Trophoblast cell (in vitro differentiated cells and primary cell): ENCODE measurements at places on chromosomes 7 and 10.

- peaks cover 19% of the 10 kb centered on the region for H3K4me1 ChIP-seq
- DNase-seq: no peak
- H3K4me3 ChIP-seq: peak within 1 kb of the TSS; percentile 66
- no peaks in the 10 kb centered on the region for H3K36me3 ChIP-seq
- H3K27ac ChIP-seq: no peak within 1 kb of the TSS
- H3K27me3 ChIP-seq: peaks cover 21% of the 10 kb centered on the region
These were observed at the start of gene INSYN2A for GRCh38 chr10:127196282-127197153. Gene INSYN2A (minus strand): TSS chr10:127196591. CDS start chr10:127176395, 20,196 bp downstream.

GRCh38 chr7:87473986-87474385, 1.5 kb downstream of the ABCB4 start:
- H3K36me3 ChIP-seq: no peaks in the 10 kb centered on the region
- peaks cover 15% of the 10 kb centered on the region for H3K27me3 ChIP-seq
- no peak for DNase-seq
- no peak overlapping the region for H3K4me3 ChIP-seq

- H3K4me3 ChIP-seq: no peak overlapping the region
- no peaks in the 10 kb centered on the region for H3K36me3 ChIP-seq
- H3K4me1 ChIP-seq: peaks cover 4% of the 10 kb centered on the region
- DNase-seq: peak; percentile 46
- H3K27ac ChIP-seq: no peak overlapping the region
- no peaks in the 10 kb centered on the region for H3K27me3 ChIP-seq
These were observed 5.7 kb upstream of the WDR86 start for GRCh38 chr7:151415375-151416105.

DNA sequence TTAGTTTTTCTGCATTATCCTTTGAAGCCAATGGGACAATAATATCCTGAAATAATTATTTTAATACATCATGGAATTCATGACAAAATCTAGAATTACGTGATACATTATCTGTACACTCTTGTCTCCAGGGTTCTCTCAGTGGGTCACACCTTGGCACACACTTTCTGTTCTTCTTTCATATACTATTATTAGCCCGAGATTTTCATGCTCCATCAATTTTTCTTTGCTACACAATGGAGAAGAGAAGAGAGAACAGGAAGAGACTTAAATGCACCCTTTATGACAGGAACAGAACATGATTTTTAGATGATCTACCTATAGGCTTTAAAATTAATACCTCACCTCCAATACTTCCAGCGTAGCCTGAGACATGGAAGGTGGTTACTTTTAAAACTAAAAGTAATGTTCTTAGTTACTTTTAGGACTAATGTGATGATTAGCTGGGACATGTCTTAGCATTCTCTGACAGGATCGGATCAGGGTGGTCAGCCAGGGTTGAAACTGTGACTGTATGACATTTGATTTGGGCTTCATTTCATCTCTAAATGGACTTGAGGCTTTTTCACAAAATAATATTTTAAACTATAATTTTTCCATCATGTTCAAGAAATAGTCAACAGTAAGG, 148.2 kb upstream of the WNT16 start:
- no peak overlapping the region for H3K4me3 ChIP-seq
- no peaks in the 10 kb centered on the region for H3K27me3 ChIP-seq
- H3K27ac ChIP-seq: no peak overlapping the region
- no peaks in the 10 kb centered on the region for H3K4me1 ChIP-seq
- DNase-seq: no peak

DNA sequence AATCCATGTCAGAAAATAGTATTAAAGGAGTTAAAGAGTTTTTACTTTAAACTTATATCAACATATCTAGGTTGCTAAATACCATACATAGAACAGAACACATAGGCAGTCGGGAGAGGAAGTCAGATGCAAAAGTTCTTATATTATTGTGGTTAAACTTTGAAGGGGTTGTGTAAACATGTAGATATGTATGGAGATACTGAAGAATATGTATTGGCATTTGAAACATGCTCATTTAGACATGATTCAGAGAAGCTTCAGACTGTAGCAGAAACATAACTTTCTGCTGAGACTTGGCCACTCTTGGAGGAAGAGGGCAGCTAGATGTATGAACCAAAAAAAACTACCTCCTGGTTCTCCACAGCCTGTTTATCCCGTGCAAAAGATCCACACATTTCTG, 103.5 kb upstream of the FERD3L start:
- no peaks in the 10 kb centered on the region for H3K4me1 ChIP-seq
- H3K27me3 ChIP-seq: no peaks in the 10 kb centered on the region
- no peak for DNase-seq
- H3K27ac ChIP-seq: no peak overlapping the region
- no peak overlapping the region for H3K4me3 ChIP-seq

DNA sequence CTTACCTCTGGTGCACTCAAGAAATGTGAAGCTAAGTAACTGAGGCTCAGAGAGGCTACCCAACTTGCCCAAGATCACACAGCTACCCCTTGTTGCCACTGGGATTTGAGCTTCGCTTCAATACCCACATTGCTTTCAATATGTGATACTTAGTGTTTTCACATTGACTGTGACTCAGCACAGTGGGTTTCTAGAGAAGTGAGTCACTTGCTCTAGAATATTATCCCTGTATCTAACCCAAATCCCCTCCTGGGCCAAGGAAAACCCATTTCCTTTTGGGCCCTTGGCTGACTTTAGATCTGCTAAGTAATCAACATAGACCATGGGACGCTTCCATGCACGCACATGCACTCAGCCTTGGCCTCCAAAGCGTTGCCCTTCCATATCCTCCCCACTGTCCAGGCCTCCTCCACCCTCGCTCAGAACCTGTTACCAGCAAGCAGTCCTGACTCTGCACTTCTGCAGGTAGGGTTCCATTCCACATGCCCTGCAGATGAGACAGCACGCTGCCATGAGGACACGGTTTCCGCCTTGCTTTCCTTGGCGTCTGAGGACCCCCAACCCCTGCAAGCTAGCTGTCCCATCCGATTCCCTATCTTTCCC, 87.7 kb upstream of the CHST15 start:
- no peaks in the 10 kb centered on the region for H3K4me1 ChIP-seq
- H3K36me3 ChIP-seq: no peaks in the 10 kb centered on the region
- DNase-seq: no peak
- no peak overlapping the region for H3K27ac ChIP-seq

GRCh38 chr10:5090551-5090950, 3.7 kb upstream of the AKR1C3 start:
- H3K36me3 ChIP-seq: no peaks in the 10 kb centered on the region
- H3K27me3 ChIP-seq: no peaks in the 10 kb centered on the region
- H3K4me3 ChIP-seq: no peak overlapping the region
- H3K27ac ChIP-seq: no peak overlapping the region
- DNase-seq: no peak

DNA sequence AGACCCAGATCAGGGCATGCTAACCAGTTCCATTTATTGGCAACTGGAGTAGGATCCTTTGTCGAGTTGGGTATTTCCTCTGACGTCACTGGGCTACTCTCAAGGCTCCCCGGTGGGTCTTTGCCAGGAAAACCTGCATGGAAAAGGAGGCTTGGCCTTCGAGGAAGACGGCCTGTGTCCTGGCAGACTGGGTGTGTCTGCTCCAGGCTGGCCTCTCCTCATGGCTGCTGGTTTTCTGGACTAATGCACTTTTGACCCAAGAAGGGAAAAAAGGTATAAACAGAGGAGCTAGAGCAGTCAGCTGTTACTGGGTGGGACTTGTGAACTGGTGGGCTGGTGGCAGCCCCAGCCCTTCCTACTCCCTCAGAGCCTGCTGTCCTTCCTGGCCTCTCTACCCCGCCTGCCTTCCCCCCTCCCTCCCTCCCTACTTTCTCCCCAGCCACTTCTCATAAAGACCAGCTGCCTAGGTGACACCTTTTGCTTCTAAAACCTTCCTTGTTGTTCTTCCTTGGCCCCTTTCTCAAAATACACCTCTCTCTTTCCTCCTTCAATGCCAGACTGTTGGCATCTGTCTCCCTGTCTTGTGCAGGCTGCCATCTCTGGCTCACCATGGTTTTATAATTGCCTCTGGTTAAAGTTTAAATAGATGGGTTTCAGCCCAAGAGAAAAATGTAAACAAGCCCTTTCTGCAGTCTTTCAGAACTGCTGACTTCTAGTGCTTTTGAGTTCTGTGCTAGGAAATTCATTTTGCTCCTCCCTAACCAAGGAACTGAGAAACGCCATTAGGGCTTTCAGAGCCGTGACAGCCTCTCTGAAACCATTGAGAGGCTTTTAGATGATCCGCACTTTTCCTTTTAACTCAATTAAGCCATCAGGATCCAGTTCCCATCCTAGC, 101.8 kb upstream of the MKLN1 start:
- H3K27me3 ChIP-seq: no peaks in the 10 kb centered on the region
- no peak overlapping the region for H3K27ac ChIP-seq
- H3K4me3 ChIP-seq: no peak overlapping the region
- H3K36me3 ChIP-seq: no peaks in the 10 kb centered on the region

GRCh38 chr7:52720856-52721255, 314.6 kb upstream of the POM121L12 start:
- no peak overlapping the region for H3K4me3 ChIP-seq
- no peaks in the 10 kb centered on the region for H3K36me3 ChIP-seq
- H3K27ac ChIP-seq: no peak overlapping the region
- no peak for DNase-seq

GRCh38 chr10:80580638-80581468, 43.2 kb downstream of the SH2D4B start:
- H3K36me3 ChIP-seq: no peaks in the 10 kb centered on the region
- no peak overlapping the region for H3K4me3 ChIP-seq
- H3K27me3 ChIP-seq: no peaks in the 10 kb centered on the region

GRCh38 chr10:68828833-68829232, 1.5 kb downstream of the STOX1 start:
- H3K36me3 ChIP-seq: no peaks in the 10 kb centered on the region
- peaks cover 5% of the 10 kb centered on the region for H3K4me1 ChIP-seq
- no peaks in the 10 kb centered on the region for H3K27me3 ChIP-seq
- no peak overlapping the region for H3K27ac ChIP-seq
- no peak overlapping the region for H3K4me3 ChIP-seq
- DNase-seq: no peak

DNA sequence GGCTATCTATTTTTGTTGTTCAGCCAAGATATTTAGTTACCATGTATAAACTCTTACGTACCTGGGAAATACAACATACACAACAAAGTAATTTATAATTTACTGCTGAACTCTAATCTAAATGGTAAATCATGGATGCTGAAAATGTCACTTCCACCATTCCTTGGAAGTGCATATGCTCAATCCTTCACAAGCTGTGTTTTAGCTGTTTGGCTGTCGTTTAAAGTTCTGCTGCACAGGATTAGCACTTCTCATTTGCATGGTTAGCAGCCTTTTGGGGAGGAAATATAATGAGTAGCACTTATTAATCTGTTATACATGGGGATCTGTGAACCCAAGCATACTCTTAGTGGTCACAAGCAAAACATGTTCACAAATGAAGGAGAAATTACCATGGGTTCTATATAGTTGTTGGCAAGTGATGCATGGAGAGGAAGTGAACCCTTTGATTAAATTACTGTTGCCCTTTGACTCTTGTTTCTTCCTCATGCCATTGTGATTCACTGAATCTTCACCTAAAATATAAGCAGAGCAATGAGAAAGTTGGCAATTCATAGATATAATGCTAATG, 18.5 kb downstream of the PIK3CG start:
- no peak overlapping the region for H3K27ac ChIP-seq
- H3K27me3 ChIP-seq: no peaks in the 10 kb centered on the region
- H3K36me3 ChIP-seq: no peaks in the 10 kb centered on the region
- DNase-seq: no peak
- no peak overlapping the region for H3K4me3 ChIP-seq
- H3K4me1 ChIP-seq: no peaks in the 10 kb centered on the region

- no peaks in the 10 kb centered on the region for H3K36me3 ChIP-seq
- H3K27ac ChIP-seq: peak overlapping the region; percentile 71
- H3K4me1 ChIP-seq: peaks cover 37% of the 10 kb centered on the region
These were observed 114.2 kb downstream of the EGFR start for GRCh38 chr7:55132890-55133551.

- H3K36me3 ChIP-seq: no peaks in the 10 kb centered on the region
- H3K27me3 ChIP-seq: no peaks in the 10 kb centered on the region
- no peak overlapping the region for H3K4me3 ChIP-seq
- DNase-seq: no peak
- H3K27ac ChIP-seq: no peak overlapping the region
These were observed 10.8 kb upstream of the GPNMB start for GRCh38 chr7:23235813-23236221.

DNA sequence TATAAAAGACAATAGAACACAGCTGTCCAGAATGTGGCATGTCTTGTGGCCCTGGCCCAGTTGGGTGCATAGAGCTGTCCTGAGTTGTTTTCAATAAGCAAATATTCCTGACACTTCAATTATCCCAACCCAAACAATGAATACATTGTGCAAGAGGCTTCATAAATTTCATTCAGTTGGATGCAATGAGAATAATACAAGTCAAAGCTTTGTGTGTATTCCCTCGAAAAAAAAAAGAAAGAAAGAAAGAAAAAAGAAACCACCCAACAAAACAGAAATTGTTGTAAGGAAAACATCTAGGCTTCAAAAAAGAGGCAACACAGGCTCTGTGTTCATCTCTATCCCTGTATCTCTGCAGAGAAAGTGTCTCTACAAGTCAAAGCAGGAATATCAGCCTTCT, 138.7 kb upstream of the ADO start:
- DNase-seq: no peak
- no peak overlapping the region for H3K4me3 ChIP-seq

DNA sequence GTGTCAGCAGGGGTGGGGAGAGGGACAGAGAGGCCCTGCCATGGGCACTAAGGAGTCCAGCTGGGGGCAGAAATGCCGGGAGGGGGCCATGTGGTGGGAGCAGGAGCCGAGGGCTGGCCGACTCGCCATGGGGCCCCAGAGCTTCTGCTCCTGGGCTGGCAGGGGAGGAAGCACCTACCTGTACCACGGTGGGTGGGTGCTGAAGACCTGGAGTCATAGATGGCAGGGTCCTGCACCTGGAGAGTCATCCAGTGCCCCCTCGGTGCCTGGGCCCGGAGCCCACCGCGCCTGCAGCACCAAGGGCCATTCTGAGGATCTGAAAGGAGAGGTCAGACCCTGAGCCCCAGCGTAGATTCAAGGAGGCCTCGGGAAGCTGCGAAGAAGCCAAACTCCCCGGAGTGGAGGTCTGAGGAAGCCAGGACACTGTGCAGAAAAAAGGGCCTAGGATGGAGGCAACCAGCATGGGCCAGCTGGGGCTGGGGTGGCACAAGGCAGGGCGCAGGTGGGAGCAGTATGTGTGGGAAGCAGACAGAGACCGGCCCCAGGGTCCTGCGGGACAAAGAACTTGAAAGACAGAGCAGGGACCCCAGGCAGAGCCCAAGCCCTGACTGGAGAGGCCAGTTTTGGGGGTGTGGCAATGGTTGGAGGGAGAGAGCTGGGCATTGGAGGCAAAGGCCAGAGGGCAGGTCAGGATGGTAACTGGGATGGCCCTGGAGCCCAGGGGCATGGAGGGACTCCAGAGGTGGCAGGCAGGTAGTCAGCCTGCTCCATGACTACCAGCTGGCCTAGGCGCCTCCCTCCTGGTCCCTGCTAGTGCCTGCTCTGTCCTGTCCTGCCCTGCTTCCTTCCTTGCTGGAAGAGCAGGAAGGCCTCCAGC, 26.7 kb upstream of the SMARCD3 start:
- H3K4me1 ChIP-seq: no peaks in the 10 kb centered on the region
- no peak overlapping the region for H3K4me3 ChIP-seq
- peaks cover 4% of the 10 kb centered on the region for H3K27me3 ChIP-seq
- DNase-seq: no peak
